ENCODE measurements at places on chromosomes 2 and 18. TPM values are rescaled to one million over a fixed set of nuclear protein-coding genes. Genes with fewer than 3 reads are reported as not detected.

The MDH1B gene
- polyA plus RNA-seq, result 0.55 TPM

The NGEF gene
- 0.11 TPM for polyA plus RNA-seq

The LRRC30 gene
- not detected for polyA plus RNA-seq

The TNFRSF11A gene
- 0.34 TPM for polyA plus RNA-seq
